Fibroblast of skin of scalp (primary cell): ENCODE measurements at places on chromosomes 2 and 18.
A peak's percentile ranks its signal among the peaks of the same experiment; 100 is the strongest.

DNA sequence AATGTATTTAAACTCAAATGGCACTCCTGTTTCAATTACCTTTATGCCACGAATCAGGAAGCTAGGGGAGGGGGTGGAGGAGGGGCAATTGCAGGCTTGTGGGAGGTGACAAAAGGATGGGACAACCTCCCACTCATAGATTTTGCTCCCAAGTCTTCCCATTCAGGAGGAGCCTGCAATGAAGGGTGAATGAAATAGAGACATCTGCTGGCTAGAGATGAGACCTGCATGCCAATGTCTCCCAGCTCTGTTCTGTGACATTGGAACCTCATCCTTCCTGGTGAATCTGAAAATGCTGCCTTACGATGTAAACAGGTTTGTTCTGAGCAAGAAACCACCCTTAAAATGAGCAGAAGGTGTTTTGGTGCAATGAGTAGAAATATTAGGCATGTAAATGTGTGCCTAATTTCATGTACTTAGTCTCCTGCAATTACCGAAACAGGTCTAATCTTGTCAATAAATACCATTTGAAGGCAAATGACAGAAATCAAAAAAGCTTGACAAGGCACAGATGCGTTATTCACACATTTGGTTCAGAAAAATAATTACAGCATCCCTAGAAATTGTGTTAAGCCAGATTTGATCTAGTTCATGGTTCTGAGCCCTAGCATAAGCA, 2.7 kb upstream of the PID1 start:
- DNase-seq, result peak; percentile 80

DNA sequence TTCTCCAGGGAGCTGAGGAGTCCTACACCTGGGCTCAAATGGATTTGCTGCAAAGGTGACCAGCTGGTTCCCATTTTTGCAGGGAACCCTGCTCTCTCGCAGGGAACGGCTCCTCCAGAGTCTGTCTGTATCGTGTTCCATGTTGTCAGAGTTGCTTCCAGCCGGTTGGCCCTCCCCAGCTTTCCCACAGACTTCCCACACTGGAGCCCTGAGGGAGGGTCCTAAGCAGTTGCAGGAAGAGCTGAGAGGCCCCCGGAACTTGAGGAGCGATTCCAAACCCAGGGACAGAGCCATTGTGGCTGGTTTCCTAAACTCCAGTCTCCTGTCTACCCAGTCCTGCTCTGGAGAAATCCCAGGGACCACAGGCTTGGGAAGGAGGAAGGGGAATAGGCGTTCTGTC, 121.7 kb upstream of the PPP1CB start:
- no peak for DNase-seq

DNA sequence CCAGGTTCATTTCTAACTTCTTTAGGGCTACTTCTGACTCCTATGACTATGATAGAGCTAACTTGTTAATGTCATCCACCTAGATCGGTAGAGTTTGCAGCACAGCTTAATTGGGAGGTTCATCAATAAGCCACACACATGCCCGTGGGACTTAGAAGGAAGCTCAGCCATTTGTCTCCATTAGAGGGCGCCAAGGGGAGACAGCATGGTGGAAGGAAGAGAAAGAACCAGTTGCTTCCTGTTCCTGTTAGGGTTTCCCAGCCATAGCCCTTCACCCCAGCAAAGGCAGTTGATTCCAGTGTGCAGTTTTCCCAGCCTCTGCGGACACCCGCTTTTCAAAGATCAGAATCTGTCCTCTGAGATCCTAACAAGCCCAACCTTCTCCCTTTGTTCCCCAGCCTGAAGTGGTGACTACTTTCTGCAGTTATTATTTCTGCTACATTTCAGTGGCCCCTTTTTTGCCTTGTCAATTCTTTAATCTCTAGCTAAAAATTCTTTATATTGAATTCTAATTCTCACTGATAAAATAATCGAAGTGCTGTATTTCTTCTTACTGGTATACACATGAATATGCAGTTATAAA, 30.3 kb downstream of the MAIP1 start:
- DNase-seq, result peak; percentile 81

- DNase-seq, result no peak
These were observed 26.2 kb upstream of the KCNG2 start for GRCh38 chr18:79771446-79772107.

DNA sequence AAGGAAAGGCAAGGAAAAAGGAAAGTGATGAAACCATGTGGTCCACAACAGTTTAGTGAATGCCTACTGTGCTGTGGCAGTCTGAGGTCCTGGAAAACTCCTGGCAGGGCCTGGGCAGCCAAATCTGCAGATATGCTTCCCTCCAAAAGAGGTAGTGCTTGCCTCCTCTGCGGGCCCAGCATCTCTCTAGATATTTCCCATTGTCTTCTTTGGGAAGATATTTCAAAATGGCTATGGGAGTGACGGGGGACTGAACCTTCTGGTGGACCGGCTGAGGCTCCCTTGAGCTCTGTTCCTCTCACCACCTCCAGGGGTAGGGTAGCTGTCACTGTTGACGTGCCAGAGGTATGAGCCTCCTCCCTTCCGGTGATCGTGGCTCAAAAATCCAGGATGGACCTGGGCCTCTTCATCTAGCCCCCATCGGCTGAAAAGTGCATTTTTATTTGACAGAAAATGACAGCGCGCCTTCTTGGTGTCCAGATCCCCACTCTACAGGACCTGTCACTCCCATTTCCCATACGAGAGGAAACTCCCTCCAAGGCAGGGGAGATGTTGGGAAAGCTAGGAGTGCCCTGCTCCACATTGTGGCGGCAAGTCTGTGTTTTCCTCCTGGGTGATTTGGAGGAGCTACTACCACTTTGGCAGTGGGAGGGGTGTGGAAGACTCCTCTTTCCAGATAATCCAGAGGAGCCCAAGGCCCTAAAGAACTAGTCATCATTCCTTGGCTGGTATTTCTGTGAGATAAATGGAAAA, 9.4 kb upstream of the PAX3 start:
- DNase-seq, result no peak

DNA sequence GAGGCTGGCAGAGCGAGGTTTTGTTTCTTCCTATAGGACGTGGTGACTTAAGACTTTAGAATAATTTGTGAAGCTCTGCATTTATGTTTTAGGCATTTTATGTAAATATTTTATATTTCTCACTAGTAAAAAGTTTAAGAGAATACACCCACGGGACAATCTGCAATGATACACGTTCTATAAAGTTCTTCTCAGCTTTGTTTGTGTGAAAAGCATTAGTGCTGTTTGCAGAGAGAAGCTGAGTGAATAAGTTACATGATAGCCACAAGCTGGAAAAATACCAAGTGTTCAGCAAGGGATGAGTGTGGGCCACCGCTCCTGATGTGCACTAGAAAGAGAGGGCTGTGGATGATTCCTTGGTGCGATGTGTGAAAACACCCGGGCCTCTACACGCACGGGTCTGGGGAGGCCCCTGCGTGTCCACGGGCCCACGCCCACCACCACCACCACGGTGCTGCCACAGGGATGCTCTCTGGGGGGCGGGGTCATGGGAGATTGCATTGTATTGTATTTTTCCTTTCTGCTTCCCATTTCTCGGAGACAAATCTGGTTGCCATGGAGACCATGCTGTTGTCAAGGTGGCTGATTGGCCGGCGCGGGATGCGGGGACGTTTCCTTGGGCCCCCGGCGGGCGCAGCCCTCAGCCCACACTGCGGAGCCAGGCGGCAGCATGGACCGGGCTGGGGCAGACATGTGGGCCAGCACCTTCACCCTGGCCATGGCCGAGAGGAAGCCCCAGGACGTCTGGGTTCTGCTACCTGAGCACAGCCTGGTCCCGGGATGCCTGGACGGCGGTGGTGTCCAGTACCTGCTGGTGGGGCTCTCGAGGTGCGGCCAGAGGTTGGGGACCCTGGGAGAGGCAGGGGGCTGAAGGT, at the start of gene RTP5:
TSS of gene RTP5 (plus strand) at position 643 of the 875 bp plus-strand sequence. CDS start at position 671, 28 bp downstream.
- DNase-seq, result no peak

GRCh38 chr2:44093970-44094369, 74.7 kb upstream of the PPM1B start:
- no peak for DNase-seq

- no peak for DNase-seq
These were observed 12.3 kb downstream of the CREG2 start for GRCh38 chr2:101374821-101375561.

GRCh38 chr18:70028734-70029133, 81.1 kb upstream of the CD226 start:
- DNase-seq, result no peak

GRCh38 chr18:4806331-4806730, 351.2 kb upstream of the DLGAP1 start:
- peak; percentile 20 for DNase-seq

- DNase-seq, result no peak
These were observed 21.2 kb downstream of the SNED1 start for GRCh38 chr2:241019441-241020139.

GRCh38 chr18:36889742-36890141, 60.8 kb downstream of the KIAA1328 start:
- DNase-seq, result no peak

DNA sequence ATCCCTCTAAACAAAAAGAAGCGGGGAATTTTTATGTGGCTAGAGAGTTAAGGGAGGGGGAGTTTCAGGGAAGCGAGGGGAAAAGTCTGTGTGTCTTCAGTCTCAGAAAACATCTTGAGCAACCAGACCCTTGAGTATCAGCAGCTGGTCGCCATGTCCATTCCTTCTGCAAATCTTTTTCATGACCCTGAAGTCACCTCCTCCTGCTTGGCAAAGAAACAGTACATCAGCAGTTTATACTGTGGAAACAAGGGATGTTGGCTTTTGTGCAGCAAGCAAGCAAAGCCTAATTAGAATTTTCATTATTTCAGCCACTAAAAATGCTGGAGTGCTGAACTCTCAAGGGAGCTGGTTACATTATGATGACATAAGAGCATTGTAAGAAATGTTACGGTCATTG, 187.4 kb upstream of the SLC8A1 start:
- no peak for DNase-seq

DNA sequence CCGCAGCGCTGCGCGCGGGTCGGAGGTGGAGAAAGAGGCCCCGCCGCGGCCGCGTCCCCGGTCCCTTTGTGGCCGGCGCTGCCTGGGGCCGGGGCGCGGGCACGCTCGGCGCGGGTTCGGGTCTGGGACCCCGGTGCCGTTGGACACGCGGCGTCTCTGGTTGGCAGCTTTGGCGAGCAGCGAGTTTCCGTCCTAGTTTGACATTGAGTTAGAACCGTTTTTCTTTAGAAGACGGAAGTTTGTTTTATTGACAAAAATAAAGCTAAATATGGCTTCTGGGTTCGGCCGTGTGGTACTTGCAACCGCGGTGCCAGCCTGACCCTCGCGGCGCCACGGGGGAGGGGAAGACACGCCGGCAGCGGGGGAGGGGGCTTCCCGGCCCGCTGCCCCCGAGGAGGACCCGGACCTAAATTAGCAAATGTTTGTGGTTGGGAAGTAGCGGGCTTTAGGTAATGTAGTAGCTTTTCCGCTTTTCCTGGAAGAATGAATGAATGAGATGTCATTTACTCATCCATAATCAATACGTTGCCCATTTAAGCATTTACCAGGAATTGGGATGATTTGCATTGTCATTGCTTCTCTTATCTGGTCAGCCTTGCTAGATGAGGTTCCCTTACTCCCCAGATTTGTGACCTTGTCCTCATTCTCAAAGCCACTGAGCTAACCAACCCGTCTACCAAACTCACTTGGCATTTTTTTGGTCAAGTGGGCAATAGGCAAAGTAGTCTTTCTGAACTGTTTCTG, 530 bp downstream of the GALNT1 start:
- no peak for DNase-seq

- peak; percentile 100 for DNase-seq
These were observed 246 bp upstream of the KLF7 start for GRCh38 chr2:207166039-207166348.

GRCh38 chr2:39734445-39734844, 44.6 kb downstream of the THUMPD2 start:
- DNase-seq, result no peak

DNA sequence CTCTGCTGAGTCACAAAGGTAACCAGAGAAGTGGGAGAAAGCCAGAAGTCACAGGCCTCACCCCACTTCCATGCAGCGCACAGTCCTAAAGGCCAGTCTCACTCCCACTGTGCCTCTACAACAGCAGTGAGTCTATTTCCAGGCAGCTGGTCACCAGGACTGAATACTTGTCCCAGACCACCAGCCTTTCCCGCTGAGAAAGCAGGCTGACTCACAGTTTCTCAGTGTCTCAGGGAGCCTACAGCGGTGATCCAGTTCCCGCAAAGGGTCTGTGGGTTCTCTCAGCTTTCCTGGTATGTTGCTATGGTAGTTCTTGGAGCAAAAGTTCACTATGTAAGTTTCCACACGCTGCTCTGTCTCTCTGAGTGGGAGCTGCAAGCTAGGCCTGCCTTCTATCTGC, 622.5 kb downstream of the RNF144A start:
- peak; percentile 98 for DNase-seq

DNA sequence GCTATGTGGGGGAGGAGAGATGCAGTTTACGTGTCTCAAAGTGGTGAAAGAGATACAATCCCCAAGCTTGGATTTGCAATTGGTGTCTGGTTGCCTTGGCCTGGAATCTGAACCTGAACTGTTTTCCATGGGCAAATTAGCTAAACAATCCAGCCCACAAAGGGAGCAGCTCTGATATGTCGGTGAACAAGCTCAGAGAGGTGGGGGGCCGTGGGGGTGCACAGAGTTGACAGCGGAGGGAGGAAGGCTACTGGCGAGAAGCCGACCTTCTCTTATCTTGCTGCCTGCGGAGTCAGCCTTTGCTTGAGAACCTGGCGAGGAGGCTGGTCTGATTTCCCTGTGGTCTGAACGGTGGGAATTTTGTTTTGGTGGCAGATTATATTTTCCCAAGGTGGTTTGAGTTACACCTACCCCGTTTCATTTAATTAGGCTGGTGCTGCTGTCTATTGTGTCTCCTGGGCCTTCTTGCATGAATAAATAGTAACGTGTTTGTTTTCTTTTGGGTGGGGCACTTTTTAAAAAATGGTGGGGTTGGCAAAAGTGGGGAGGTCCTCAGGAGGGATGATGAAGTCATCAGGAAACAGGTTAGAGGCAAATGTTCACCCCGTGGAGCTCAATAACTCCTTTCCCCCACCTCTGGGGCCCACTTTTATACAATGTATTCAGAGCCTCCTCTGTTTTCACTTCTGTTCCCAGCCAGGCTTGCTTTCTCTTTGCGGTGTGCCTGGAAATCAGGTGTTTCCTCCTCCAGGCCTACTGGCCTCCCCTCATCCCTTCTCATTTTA, 80.9 kb upstream of the IGFBP5 start:
- DNase-seq, result no peak

DNA sequence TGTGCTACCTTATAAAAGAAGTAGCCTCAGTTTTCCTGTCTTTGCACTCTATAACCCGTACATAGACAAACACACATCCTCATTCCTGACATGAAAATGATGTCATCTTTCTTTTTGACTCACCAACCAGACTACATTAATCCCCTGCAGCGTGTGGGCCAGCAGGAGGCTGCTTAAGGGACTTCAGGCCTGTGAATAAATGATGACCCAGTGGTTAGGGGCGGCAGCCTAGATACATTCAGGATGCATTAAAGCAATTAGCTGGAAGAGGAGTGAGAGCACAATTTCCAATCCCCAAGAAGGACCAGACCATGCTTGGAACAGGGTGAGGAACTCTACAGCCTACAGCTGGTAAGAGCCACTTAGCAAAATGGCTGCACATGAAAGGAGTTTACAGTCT, 57.3 kb upstream of the KLF7 start:
- peak; percentile 91 for DNase-seq

GRCh38 chr2:219675221-219675620, 47.8 kb downstream of the SLC4A3 start:
- no peak for DNase-seq
